ENCODE measurements at places on chromosomes 1 and 21.
A peak's percentile ranks its signal among the peaks of the same experiment; 100 is the strongest.

- no peak for DNase-seq
Measured at GRCh38 chr21:26954662-26955121, 12.2 kb downstream of the ADAMTS5 start.

DNA sequence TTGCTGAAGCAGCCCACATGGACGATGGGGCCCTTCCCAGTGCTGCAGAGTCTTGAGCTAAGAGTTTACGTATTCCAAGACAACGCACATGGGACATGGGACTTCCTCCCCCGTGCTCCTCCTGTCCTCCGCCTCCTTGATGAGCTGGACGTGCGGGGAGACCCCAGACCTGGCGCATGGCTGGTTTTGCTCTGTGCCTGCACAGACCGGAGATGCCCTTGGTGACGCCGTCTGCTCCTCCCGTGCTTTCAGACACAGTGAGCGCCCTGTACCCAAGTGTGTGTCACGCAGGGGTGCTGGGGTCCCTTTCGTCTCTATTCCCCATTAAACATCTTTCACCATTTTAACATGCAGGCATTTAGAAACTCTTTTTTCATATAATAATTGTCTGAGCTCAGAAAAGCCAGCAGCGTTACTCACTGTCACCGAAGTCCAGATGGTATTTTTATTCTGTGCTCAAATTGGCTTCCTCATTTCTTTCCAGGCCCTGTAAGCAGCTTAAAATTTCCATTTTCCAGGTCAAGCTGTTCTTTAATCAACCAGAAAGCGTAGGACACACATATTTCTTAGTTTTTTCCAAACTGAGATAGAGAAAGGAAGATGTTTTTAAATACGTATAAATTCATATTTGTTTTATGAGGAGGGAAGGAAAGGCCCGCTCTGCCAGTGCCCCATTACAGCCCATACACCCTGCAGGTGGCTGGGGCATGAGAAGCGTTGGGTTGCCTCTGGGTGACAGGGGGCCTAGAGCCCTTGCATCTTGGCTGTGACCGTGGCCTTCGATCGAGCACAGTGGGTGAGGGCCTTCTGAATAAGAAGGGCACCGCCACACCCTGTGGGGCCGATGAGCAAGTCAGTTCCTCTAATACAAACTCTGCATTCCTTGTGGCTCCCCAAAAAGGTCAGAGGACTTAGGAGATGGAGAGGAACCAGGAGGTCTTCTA is 17.9 kb upstream of the ZBTB21 start:
- DNase-seq = peak; percentile 47

GRCh38 chr1:55352080-55352810 is 137.1 kb upstream of the USP24 start:
- DNase-seq = no peak

GRCh38 chr1:13554798-13555197 is 28.8 kb upstream of the PDPN start:
- no peak for DNase-seq

DNA sequence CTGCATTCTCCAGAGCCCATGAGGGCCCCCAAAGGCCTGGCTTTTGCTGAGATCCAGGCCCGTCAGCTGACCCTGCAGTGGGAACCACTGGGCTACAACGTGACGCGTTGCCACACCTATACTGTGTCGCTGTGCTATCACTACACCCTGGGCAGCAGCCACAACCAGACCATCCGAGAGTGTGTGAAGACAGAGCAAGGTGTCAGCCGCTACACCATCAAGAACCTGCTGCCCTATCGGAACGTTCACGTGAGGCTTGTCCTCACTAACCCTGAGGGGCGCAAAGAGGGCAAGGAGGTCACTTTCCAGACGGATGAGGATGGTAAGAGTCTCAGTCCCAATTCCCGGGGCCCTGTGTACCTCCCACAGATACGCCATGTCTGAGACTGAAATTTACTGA is 39.1 kb downstream of the PTPRU start:
- DNase-seq = peak; percentile 43

- DNase-seq = peak; percentile 59
Measured at GRCh38 chr21:43687566-43688399, 28.4 kb downstream of the RRP1B start.

GRCh38 chr1:20742671-20743070 is 10.2 kb upstream of the SH2D5 start:
- DNase-seq = no peak

DNA sequence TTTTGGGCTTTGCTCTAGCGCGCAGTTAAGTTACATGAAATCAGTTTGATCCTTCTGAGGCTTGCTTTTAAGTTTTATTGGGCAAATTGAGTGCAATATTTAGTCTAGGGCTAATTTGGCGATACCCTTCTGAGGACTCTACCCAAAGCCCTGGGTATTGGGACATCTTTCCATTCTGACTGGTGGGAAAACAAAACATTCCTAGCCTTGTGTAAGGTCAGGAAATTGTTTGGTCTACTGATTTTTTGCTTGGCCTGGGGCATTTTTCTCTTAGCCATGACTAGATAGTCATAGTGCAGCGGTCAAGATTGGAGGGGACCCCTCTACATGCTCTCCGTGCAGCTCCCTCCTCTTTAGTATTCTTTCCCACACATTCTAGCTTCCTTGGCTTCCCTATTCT is 189.6 kb upstream of the PTGFR start:
- no peak for DNase-seq

DNA sequence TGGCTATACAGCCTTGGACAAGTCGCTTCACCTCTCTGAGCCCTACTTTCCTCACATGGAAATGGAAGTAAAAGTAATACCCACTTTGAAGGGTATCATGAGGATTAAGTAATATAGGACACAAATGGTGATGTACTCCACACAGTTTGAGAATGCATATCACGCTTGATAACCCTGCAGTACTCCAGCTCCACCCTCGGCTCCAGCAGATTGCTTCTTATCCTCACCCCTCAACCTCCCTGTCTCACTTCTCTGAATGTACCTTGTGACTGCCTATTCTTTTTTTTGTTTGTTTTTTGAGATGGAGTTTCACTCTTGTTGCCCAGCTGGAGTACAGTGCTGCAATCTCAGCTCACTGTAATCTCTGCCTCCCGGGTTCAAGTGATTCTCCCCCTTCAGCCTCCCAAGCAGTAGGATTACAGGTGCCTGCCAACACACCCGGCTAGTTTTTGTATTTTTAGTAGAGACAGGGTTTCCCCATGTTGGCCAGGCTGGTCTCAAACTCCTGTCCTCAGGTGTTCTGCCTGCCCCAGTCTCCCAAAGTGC is 55.5 kb downstream of the LDLRAD2 start:
- no peak for DNase-seq

DNA sequence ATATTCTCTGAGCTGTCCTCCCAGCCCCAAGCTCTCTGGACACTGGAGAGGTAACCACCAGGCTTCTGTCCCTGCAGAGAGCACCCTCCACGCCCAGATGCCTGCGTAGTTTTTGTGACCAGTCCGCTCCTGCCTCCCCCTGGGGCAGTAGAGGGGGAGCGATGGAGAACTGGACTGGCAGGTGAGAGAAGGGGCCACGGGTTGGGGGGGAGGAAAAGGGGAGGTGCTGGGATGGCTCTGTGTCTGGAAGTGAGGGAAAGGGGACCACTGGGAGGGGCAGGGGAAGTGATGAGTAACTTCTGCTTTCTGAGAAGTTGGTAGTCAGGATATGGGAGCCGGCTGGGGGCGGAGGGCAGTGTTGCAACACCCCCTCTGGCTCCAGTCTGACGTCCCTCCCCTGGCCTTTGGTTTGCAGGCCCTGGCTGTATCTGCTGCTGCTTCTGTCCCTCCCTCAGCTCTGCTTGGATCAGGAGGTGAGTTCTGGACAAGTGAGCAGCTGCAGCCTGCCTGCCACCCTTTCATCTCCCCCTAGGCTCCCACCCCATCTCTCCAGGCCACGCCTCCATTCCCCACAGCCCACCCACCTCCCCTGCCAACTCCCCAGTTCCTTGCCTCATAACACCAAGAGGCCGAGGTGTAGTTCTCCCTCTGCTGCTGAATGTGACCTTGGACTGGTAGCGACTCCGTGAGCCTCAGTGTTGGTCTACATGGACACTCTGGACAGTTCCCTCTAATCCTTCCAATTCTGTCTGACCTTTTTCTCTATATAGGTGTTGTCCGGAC is 3.1 kb downstream of the ADAMTSL4 start:
- DNase-seq = no peak

- DNase-seq = no peak
Measured at GRCh38 chr1:238639861-238640260, 746.5 kb upstream of the CHRM3 start.

DNA sequence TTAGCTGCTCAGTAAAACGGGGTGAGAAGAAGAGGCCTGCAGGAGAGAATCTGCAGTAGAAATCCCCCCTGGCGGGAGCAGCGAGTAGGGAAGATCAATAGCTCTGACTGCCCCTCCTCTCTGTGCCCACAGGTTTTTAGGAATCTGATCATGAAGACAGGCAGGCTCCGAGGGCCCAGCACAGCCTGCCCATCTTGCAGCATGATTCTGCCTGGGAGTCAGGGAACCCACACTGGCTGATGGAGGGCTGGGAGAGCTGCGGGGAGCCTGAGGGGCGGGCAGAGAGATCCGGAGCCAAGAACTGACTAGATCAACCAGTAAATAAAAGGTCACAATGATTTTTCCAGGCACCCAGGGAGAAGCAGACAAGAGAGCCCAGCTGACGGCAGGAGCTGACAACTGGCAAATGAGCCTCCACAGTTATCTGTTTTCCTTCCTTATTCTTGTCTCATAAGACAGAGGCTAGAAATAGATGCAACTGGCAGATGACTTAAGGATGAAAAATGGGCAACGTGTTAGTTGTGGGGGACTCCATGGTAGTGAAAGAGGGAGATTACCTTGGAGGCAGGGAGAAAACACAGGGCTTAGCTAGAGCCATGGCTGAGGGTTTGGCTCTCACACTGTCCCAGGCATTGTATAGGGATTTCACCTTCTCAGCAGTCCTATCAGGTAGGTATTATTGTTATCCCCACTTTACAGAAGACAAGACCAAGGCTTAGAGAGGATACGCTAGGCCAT is 116.2 kb downstream of the PLXNA2 start:
- DNase-seq = no peak

GRCh38 chr1:2134621-2135307 is 59.8 kb downstream of the FAAP20 start:
- DNase-seq = no peak

DNA sequence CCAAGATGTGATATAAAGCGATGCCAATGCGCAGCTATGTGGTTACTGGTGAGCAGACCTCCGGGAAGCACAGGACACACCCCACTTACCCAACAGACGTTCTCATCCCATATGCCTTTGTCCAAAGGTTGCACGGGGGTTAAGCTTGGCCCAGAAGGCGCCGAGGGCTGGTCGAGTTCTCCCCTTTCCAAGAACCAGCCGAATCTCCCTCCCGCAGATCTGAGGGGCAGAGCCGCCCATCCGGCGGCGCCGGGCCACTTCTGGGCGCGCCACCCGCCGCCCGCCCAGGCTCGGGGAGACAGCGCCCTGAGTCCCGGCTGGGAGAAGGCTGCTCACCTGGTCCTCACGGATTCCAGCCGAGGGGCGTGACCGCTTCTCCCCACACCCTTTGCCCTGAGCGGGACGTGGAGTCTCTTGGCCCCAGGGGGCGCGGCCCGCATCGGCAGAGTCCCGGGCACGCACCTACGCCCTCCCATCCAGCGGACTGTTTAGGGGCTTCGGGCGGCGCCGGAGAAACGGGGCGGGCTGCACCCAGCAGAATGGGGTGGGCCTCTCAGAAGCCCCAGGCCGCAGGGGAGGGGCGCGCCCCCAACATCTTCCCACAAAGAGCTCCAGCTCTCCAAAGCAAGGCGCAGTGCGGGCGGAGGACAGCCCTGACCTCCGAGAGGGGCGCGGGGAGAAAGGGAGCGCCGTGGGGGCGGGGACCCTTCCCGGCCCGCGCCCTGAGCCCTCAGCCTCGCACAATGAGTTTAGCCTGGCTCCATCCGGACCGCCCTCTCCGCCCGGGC is 615 bp downstream of the GPR161 start:
- DNase-seq = peak; percentile 65

- no peak for DNase-seq
Measured at GRCh38 chr1:116983112-116983511, 18.4 kb upstream of the CD101 start.

GRCh38 chr1:15137809-15138208 is 15.7 kb upstream of the TMEM51 start:
- no peak for DNase-seq

DNA sequence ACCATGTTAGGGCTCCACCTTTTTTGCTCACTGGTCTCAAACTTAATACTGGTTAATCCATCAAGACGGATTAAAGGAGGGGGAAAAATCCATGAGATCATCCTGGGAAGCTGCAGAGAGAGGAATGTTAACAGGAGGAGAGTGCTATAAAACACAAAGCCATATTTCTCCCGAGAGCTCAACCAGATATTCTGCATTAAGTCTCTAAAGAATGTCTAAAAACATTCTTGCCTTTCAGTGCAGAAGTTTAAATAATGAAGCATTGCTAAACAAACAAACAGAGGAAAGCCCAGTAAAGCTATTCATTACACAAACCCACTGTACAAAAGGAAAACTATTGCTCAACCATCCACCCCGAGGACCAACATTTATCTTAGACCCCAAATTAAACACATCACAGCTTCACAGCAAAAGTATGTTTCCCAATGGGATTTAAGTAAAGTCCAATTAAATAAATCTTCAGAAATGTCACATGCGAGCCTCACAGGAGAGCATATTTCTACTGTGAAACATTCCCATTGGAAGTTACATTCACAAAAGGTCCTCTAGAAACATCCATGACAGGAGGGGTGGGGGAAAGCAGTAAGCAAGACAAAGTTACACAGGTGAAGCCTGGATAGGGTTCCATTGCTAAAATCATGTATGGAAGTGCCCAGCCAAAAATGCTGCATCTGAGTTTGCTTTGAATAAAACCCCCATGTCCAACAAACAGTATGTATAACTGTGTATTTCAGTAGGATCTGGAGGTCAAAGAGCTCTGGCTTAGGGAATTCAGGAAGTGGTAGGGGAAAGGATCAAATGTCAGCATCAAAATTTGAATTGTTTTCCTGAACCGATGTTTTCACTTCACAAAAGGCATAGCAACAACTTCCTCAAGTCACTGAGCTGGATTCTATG is 23.3 kb downstream of the DUSP10 start:
- DNase-seq = no peak

- peak; percentile 33 for DNase-seq
Measured at GRCh38 chr21:43911015-43911934, 46.3 kb downstream of the AGPAT3 start.

- no peak for DNase-seq
Measured at GRCh38 chr1:219771080-219771479, 157.3 kb downstream of the SLC30A10 start.

DNA sequence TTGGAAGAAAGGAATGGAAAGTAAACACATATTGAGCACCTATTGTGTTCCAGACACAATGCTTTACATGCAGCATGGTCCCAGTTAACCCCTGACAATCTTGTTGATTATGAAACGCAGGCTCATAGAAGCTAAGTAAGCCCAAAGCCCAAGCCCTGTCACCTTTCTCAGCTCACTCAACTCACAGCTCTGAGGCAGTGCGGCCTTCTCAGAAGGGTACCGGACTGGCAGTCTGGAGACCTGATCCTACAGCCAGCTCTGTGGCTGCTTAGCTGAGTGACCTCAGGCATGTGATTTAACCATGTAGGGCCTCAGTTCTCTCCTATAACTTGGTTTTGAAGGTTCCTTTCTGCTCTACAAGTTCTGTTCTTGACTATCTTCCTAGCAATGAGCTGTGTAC is 464 bp upstream of the RNASEL start:
- DNase-seq = no peak

GRCh38 chr1:79497193-79497773 is 490.8 kb upstream of the ADGRL4 start:
- no peak for DNase-seq

Measured in activated effector memory CD4-positive, alpha-beta T cell treated with anti-CD3 and anti-CD28 coated beads, Interleukin-2, amount 50 U/mL, for 16 hours (primary cell).